ENCODE measurements at places on chromosomes 5 and 9. TPM values are rescaled to one million over a fixed set of nuclear protein-coding genes. Genes with fewer than 3 reads are reported as not detected.

DNA sequence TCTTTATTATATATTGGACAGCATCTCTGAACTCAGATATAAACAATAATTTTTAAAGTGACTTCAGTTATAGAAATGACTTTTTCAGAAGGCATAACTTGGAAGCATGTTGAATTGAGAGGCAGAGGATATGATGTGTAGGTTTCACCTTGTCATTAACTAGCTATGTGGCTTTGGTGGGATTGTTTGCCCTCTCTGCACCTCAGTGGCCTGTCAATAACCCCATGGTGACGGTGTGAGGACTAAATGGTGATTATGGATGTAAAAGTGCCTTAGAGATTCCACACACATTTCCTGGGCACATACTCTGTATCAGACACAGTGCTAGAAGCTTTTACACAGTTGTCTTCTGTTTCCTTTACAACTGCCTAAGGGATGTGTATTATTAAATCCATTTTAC, 234.9 kb upstream of the TRIM32 start:
- no peak for DNase-seq
- H3K4me1 ChIP-seq, result peaks cover 16% of the 10 kb centered on the region
- no peaks in the 10 kb centered on the region for H3K27me3 ChIP-seq
- H3K4me3 ChIP-seq, result no peak overlapping the region
- no peaks in the 10 kb centered on the region for H3K36me3 ChIP-seq

DNA sequence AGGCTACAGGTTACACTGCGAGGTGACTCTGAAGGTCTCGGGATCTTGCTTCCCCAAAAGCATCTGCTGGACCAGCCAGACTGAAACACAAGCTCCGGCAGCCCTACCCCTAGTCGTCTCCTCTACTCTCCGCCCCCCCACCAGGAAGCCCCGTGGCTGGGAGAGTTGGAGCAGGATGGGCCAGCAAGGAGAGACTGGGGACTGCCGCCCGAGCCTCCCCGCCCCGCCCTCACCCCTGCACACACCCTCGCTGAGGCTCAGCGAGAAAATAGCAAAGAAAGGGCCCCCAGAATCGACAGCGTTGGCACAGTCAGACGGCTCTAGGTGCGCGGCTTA, 1.3 kb downstream of the TRIM7 start:
- H3K4me3 ChIP-seq, result peak overlapping the region; percentile 63
- H3K27me3 ChIP-seq, result no peaks in the 10 kb centered on the region
- peak; percentile 65 for DNase-seq
- H3K27ac ChIP-seq, result no peak overlapping the region
- H3K36me3 ChIP-seq, result no peaks in the 10 kb centered on the region

DNA sequence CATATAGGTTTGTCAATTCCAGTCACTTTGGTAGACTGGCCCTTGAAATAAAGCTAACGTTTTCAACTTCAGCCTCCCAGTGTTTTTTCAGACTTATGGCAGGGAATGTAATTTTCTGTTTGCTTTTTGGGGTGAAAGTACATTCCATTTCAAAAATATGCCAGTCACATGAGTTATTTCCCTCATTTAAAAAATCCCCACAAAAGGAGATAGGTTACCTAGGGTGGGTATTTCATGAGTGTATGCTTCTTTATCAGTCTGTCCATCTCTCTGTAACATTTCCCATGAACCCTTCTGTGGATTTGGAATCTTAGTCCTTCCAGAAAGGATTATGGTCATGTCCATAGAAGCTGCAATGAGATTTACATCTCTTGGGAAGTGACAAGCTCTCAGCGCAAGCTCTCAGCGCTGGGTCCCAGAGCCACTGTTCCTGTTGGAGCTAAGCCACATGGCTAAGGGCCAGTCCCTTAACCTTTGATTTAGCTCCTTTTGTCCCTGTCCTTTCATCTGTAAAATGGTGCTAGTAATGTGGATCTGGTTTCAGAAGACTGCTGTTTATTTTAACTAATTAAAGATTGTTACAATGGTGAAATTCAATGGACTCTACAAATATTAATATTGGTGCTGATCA, 294.9 kb downstream of the NR3C1 start:
- H3K27me3 ChIP-seq, result no peaks in the 10 kb centered on the region
- H3K27ac ChIP-seq, result no peak overlapping the region
- no peaks in the 10 kb centered on the region for H3K36me3 ChIP-seq
- DNase-seq, result no peak
- H3K4me1 ChIP-seq, result no peaks in the 10 kb centered on the region

DNA sequence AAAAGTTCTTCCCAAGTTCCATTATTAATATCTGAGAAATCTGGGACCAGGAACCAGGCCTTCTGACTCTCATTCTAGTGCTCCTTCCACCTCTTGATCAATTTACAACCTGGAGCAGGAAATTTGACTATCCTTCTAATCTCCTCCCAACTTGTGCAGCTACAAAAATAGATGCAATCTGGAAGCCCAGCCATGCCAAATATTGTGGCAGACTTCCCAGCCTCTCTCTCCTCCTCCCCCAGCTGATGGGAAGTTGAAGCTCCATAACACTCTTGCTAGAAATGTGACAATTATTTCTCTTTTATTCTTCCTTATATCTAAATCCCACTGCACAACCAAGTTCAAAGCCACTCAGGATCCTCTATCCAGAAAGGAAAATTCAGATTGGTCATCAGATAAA, 252.1 kb downstream of the SEC61B start:
- DNase-seq, result no peak
- H3K36me3 ChIP-seq, result no peaks in the 10 kb centered on the region
- no peak overlapping the region for H3K27ac ChIP-seq
- no peaks in the 10 kb centered on the region for H3K4me1 ChIP-seq

- no peak overlapping the region for H3K27ac ChIP-seq
- H3K4me3 ChIP-seq, result no peak overlapping the region
- H3K27me3 ChIP-seq, result no peaks in the 10 kb centered on the region
- H3K36me3 ChIP-seq, result no peaks in the 10 kb centered on the region
- H3K4me1 ChIP-seq, result peaks cover 17% of the 10 kb centered on the region
Measured at GRCh38 chr5:16805486-16805885, 130.6 kb downstream of the MYO10 start.

The CCDC152 gene
- total RNA-seq, result not detected

GRCh38 chr5:95380103-95380628, 11.0 kb upstream of the FAM81B start:
- H3K27me3 ChIP-seq, result no peaks in the 10 kb centered on the region
- no peaks in the 10 kb centered on the region for H3K36me3 ChIP-seq
- no peak overlapping the region for H3K27ac ChIP-seq
- H3K4me1 ChIP-seq, result no peaks in the 10 kb centered on the region
- no peak overlapping the region for H3K4me3 ChIP-seq

DNA sequence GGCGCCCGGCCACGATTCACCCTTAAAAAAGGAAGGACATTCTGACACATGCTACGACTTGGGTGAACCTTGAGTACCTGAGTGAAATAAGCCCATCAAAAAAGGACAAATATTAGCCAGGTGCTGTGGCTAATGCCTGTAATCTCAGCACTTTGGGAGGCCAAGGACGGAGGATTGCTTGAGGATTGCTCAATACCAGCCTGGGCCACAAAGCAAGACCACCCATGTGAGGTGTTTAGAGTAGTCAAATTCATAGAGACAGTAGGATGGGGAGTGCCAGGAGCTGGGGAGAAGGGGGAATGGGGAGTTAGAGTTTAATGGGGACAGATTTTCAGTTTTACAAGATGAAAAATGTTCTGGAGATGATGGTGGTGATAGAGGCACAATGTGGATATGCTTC, 32.1 kb upstream of the IER5L start:
- no peak for DNase-seq
- H3K4me3 ChIP-seq, result no peak overlapping the region
- H3K27me3 ChIP-seq, result no peaks in the 10 kb centered on the region
- no peak overlapping the region for H3K27ac ChIP-seq

DNA sequence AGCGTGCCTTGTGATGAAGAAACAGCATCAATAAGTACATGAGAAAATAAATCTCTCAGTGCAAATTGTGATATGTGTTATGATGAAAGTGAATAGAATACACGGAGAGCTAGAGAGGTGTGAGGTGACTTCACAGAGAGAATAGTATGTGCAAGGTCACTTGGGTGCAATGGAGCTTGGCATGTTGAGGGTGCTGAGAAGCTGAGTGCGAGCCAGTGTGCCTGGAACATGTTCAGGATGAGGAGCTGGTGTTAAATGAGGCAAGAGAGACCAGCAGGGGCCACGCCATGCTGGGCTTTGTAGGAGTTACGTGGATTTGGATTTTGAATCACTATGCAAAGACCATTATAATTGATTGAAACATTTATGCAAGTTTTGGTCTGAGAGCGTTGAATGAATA, 12.8 kb upstream of the RPS23 start:
- H3K4me1 ChIP-seq, result no peaks in the 10 kb centered on the region
- no peak for DNase-seq
- no peak overlapping the region for H3K27ac ChIP-seq
- no peak overlapping the region for H3K4me3 ChIP-seq
- H3K27me3 ChIP-seq, result no peaks in the 10 kb centered on the region

- H3K36me3 ChIP-seq, result peaks cover 6% of the 10 kb centered on the region
- peak overlapping the region; percentile 48 for H3K27ac ChIP-seq
- H3K4me1 ChIP-seq, result peaks cover 16% of the 10 kb centered on the region
- H3K27me3 ChIP-seq, result no peaks in the 10 kb centered on the region
- peak; percentile 67 for DNase-seq
Measured at GRCh38 chr5:75681125-75681830, 36.0 kb downstream of the POC5 start.

The FIBCD1 gene
- 0.08 TPM for total RNA-seq

The ARHGEF39 gene
- total RNA-seq, result 0.41 TPM

All from SJSA1 (cell line).